Activated CD4-positive, alpha-beta memory T cell treated with anti-CD3 and anti-CD28 coated beads, Interleukin-2, amount 10 ng/mL, durations not matched to agents 7 days and 5 days (primary cell): ENCODE measurements at places on chromosomes 13 and 19. TPM values are rescaled to one million over a fixed set of nuclear protein-coding genes. Genes with fewer than 3 reads are reported as not detected.
A peak's percentile ranks its signal among the peaks of the same experiment; 100 is the strongest.

DNA sequence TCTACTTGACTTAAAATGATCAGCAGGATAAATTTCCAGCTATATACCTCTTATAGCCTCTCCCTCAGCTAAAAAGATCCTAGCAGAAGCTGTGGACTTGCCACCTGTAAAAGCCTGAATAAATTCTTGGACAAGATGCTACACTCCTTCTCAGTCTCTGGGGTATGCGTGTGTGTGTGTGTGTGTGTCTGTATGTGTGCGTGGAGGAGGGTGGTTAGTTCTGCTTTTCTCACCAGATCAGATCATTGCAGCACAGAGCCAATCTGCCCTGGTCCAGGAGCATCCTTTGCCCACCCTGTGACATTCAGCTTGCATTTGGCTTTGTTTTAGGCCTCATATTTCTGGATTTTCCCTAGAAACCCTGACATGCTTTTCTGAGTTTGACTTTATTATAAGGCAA, 438.3 kb downstream of the RFC3 start:
- no peaks in the 10 kb centered on the region for H3K36me3 ChIP-seq
- no peaks in the 10 kb centered on the region for H3K4me1 ChIP-seq
- DNase-seq: no peak
- no peak overlapping the region for H3K27ac ChIP-seq

DNA sequence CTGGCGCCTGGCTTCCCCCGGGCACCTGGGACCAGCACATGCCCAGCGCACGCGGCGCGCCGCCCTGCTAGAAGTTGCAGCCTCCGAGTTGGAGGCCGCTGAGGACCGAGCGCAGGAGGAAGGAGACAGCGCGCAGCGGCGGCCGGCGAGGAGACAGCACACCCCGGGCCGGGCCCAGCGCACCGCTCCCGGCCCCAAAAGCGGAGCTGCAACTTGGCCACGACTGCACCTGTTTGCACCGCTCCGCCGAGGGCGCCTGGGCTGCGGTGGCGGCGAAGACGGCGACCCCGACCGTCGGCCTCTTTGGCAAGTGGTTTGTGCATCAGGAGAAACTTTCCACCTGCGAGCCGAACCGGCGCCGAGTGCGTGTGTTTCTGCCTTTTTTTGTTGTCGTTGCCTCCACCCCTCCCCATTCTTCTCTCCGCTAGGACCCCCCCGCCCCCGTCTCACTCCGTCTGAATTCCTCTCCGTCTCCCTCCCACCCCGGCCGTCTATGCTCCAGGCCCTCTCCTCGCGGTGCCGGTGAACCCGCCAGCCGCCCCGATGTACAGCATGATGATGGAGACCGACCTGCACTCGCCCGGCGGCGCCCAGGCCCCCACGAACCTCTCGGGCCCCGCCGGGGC, at the start of gene SOX1:
TSS of gene SOX1 (plus strand) at position 34 of the 626 bp plus-strand sequence. CDS start at position 544, 510 bp downstream.
- peaks cover 3% of the 10 kb centered on the region for H3K4me1 ChIP-seq
- H3K36me3 ChIP-seq: peaks cover 19% of the 10 kb centered on the region
- H3K4me3 ChIP-seq: no peak within 1 kb of the TSS
- peak within 1 kb of the TSS; percentile 35 for H3K27ac ChIP-seq
- peaks cover 69% of the 10 kb centered on the region for H3K27me3 ChIP-seq

DNA sequence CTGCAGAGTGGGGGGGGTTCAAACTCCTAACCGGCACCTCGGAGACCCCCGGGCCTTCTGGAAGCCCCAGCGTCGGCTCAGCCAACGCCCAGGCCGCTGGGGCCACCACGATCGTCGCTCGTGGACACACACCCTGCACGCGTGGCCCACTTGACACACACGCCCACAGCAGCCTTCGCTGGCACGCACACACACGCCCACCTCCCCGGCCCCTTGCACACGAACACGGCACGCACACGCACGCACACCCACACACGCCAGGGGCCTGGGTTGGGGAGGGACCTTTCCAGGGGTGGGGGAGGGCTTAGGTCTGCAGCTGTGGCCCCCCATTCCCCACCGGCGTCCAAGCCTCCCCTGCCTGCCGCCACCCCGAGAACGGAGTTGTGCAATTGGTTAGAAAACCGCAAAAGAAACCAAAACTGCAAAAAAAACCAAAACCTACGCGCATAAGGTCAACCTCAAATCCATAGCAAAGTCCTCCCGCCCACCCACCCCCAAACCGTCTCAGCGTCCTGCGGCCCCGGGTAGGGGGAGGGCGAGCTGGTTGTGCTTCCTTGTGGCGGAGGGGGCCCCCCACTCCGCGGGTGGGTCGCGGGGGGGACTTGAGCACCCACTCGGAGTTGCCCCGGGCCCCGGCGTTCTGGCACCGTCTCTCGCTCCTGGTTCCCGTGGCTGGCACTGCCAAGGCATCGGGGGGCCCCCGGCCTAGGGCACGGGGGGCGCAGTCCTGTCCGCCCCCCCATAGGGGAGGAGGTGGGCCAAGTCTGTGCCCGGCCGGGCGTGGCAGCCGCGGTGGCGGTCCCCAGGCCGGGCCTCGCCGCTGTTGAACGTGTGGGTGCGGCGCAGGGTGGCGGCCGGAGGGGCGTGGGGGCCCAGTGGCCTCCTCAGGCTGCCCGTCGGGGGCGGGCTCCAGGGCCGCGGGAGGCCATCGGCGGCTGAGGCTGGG, 3.3 kb upstream of the LRG1 start:
- H3K4me3 ChIP-seq: no peak overlapping the region
- H3K27ac ChIP-seq: no peak overlapping the region
- no peaks in the 10 kb centered on the region for H3K36me3 ChIP-seq
- peaks cover 7% of the 10 kb centered on the region for H3K4me1 ChIP-seq
- DNase-seq: no peak
- no peaks in the 10 kb centered on the region for H3K27me3 ChIP-seq

GRCh38 chr19:55820037-55820436, 11.8 kb downstream of the NLRP11 start:
- H3K27me3 ChIP-seq: no peaks in the 10 kb centered on the region
- H3K27ac ChIP-seq: no peak overlapping the region
- no peak overlapping the region for H3K4me3 ChIP-seq

DNA sequence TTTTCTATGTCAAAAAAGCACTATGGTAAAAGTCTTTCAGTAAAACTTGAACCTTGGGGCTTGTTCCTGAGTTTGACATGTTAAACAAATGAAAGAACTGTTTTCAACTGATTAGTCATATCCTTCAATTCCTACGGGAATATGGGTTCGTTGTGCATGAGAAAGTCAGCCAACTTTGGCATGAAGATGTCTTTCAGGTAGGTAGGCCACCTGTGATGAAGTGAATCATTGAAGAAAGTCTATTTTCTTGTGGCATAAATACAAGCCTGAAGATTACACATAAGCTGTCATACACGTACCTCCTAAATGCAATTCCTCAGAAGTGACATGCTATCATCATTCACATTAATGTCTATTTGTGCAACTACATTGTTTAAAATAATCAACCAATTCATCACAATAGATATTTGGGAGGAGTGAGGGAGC, 513.0 kb downstream of the IRS2 start:
- no peak overlapping the region for H3K27ac ChIP-seq
- no peaks in the 10 kb centered on the region for H3K4me1 ChIP-seq
- H3K36me3 ChIP-seq: no peaks in the 10 kb centered on the region
- no peaks in the 10 kb centered on the region for H3K27me3 ChIP-seq

The HCN2 gene
- 3.5 TPM for total RNA-seq

DNA sequence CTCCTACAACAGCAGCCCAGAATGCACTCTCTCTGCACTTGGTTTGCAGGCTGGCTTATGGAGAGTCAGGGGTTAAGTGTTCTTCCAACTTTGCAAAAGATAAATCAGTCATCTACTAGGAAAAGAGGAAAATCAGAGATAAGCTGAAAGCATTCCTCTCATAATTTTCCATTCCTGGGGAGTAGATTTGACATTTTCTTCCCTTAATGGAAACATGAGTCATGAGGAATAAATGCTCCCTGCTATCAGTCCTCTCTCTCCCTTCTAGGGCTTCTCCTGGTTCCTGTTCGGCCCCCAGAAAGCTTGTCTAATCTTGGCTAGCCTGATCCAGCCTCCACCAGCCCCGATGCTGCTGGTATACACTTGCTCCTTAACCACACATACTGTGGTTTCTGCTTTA, 28.4 kb upstream of the ENOX1 start:
- peaks cover 31% of the 10 kb centered on the region for H3K27me3 ChIP-seq
- no peaks in the 10 kb centered on the region for H3K36me3 ChIP-seq
- no peak for DNase-seq
- H3K27ac ChIP-seq: no peak overlapping the region

DNA sequence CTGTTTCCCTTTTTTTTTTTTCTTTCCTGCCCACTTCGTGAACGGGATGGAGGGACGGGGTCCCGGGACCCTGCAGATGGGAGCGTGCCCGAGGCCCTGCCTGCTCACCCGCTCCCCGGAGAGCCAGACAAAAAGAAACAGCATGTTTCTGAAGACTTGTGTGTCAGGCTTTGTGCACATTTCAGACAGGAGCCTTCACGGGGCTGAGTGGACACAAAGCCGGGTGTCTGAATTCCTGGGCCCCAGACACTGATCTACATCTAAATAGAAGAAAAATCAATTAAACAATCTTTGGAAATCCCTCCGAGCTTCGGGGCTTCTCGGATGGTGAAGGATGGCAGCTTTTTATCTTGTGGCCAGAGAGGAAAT, 4.2 kb downstream of the PGPEP1 start:
- peaks cover 25% of the 10 kb centered on the region for H3K4me1 ChIP-seq
- H3K27ac ChIP-seq: no peak overlapping the region
- H3K27me3 ChIP-seq: no peaks in the 10 kb centered on the region
- DNase-seq: no peak
- H3K4me3 ChIP-seq: no peak overlapping the region

DNA sequence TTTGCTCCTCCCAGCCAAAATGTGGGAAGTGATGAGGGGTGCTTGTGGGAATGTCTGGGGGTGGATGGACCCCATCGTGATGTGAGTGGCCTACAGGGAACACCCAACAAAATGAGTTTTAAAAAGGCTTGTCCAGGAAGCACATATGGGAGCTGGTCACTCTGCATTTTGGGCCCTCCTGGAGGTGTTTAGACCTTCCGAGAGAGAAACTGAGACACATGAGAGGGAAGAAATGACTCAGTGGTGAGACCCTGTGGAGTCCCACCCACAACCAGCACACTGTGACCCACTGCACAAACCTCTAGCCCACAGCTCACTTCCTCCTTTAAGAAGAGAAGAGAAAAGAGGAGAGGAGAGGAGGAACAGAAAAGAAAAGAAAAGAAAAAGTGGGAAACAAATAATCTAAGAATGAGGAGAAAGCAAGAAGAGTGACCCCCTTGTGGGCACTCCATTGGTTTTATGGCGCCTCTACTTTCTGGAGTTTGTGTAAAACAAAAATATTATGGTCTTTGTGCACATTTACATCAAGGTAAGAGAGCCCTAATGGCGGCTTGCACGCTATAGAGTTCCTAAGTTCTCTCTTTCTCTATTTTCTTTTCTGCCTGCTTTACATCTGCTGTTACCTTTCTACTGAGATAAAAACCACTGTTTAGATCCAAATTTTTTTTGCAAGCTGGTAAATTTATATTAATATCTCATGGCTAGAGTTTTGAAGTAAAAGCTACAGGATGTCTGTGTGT, 13.3 kb upstream of the LILRB1 start:
- H3K27me3 ChIP-seq: peaks cover 17% of the 10 kb centered on the region
- no peak overlapping the region for H3K27ac ChIP-seq

DNA sequence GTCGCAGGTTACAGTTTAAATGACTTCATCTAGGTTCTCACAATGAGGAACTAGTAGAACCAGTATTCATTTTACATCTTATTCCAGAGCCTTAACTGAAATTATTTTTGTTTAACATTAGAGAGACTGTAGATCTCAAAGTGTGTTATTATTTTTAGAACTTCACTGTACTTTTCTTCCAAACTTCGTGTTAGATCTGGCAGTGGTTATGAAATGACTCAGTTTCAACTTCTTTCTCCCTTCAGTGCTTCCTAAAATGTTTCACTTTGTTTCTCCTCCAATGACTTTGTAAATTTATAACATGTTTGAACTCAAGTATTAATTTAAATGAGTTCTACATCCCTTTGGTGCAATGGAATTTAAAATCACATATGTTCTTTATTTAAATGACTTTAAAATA, 139.3 kb downstream of the PCDH9 start:
- no peaks in the 10 kb centered on the region for H3K36me3 ChIP-seq
- no peak overlapping the region for H3K27ac ChIP-seq
- no peaks in the 10 kb centered on the region for H3K27me3 ChIP-seq
- DNase-seq: no peak
- H3K4me1 ChIP-seq: no peaks in the 10 kb centered on the region

DNA sequence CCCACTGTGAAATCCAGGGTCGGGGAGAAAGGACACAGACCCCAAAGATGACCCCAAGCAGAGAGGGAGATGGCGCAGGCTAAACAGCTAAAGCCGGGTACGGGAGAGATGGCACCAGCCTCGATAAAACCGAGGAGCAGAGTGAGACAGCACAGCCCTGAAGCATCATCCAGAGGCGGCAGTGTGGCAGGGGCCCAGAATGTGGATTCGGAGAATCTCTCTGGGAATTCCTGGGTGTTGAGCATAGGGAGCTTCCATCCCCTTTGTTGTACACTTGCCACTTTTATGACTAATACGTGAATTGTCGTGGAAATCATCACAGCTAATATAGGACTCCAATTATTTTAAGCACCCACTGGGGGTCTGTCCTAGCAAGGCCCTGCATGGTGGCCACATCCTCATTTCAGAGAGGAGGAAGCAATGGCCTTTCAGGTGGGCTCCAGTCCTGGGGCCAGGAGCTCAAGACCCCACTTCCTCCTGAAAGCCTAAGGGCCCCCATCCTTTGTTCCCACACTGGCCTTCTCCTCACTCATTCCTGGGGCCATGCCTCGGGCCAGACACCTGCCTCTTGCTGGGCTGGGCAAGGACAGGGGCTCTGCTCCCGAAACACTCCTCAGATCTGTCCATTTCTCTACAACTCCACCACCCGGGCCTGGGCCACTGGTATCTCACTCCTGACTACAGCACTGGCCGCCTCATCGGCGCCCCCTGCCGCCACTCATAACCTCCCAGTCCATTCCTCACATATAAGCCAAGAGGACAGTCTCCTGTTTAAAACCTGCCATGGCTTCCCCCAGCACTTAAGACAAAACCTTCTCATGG, 29.3 kb upstream of the ATP1A3 start:
- no peak overlapping the region for H3K27ac ChIP-seq
- peaks cover 6% of the 10 kb centered on the region for H3K27me3 ChIP-seq
- peak; percentile 33 for DNase-seq

The ACTMAP gene
- 18.1 TPM for total RNA-seq

GRCh38 chr19:10191347-10191746, 3.4 kb downstream of the DNMT1 start:
- no peak overlapping the region for H3K4me3 ChIP-seq
- peak overlapping the region; percentile 21 for H3K27ac ChIP-seq
- DNase-seq: no peak
- H3K36me3 ChIP-seq: peaks cover 61% of the 10 kb centered on the region

- H3K4me1 ChIP-seq: no peaks in the 10 kb centered on the region
- peaks cover 6% of the 10 kb centered on the region for H3K27me3 ChIP-seq
- H3K36me3 ChIP-seq: no peaks in the 10 kb centered on the region
- DNase-seq: no peak
Measured at GRCh38 chr19:6119031-6119430, 8.7 kb upstream of the RFX2 start.

DNA sequence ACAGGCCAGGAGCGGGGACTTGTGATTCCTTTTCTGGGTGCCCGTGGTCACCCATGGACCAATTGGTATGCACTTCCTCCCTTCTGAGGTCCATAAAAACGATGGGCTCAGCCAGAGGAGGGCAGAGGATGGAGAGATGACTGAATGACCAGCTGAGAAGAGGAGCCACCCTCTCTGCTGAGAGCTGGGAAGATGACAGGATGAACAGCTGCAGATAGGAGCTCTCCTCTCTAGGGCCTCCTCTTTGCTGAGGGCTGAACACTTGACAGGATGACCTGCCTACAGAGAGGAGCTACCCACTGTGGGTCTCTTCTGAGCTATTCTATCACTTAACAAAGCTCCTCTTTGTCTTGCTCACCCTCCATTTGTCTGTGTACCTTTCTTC, 4.1 kb downstream of the IGFL4 start:
- H3K27ac ChIP-seq: no peak overlapping the region
- H3K4me3 ChIP-seq: no peak overlapping the region
- H3K27me3 ChIP-seq: peaks cover 23% of the 10 kb centered on the region
- no peak for DNase-seq
- no peaks in the 10 kb centered on the region for H3K4me1 ChIP-seq
